ENCODE measurements at places on chromosomes 4 and X.
A peak's percentile ranks its signal among the peaks of the same experiment; 100 is the strongest.

DNA sequence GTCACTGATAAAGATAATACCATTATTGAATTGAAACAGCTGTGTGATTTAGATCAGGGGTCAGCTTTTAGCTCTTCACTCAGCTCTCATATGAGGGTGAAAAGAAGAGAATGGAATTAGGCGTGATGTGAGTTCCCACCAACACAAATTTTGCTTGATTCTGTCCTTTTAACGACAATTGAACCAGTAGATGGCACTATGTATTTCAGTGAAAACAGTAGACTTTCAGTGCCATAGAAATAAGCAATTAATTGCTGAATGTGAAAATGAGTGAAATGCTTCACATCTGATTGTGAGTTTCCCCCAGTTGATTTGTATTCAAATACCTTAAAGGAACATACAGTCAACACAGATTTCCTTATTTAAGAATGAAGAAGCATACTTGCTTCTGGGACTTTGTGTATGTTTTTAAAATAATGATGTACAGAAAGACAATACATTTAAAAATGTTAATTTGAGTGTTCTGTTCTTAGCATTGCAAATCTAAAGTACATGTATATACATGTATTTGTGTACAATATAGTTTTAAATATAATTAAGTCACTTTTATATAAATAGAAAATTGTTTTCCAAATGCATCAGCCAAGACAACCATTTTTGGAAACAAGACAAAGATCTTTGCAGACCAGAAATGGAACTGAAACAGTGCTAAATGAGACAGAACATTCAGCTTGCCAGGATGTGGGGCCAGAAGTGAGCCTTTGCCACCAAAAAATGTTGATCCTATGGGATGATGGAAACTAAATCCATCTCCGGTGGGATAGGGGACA lies 178.8 kb downstream of the SNCA start:
- peak; percentile 16 for DNase-seq

- no peak for DNase-seq
Observed at GRCh38 chrX:64152857-64153256, 52.7 kb downstream of the AMER1 start.

DNA sequence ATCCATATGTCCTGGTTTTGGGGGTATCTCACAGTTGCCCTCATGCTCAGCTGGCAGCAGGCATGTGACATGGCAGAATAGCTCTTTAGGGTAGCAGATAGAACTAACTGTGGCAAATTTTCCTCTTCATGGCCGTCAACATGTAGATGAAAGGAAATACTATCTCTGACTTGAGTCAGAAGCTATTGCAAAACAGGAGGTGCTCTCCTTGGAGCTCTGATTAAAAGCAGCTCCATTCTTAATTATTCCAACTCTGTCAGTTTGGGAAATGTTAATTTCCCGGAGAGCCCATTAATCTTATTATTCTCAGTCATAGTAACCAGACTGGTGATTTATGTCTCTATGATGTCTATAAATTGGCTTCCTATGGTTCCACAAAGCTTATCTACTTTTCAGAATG lies 18.2 kb downstream of the IL13RA1 start:
- DNase-seq, result no peak

DNA sequence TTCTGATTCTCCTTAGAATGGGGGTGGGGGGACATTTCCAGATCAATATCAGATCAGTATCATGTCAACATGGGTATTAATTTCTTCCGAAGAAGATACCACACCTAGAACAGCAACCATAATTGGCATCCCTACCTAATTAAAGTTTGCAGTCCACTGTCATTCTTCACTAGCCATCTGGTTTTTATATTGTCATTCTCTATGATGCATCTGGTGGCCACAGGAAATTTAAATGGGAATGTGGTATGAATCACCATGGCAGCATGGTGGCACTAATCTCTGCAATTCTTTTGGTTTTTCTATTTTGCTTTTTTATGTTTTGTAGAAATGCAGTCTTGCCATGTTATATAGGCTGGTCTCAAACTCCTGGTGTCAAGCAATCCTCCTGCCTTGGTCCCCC lies 16.6 kb upstream of the UBE2D3 start:
- DNase-seq, result no peak

GRCh38 chrX:66672106-66672505 lies 33.2 kb upstream of the EDA2R start:
- no peak for DNase-seq

DNA sequence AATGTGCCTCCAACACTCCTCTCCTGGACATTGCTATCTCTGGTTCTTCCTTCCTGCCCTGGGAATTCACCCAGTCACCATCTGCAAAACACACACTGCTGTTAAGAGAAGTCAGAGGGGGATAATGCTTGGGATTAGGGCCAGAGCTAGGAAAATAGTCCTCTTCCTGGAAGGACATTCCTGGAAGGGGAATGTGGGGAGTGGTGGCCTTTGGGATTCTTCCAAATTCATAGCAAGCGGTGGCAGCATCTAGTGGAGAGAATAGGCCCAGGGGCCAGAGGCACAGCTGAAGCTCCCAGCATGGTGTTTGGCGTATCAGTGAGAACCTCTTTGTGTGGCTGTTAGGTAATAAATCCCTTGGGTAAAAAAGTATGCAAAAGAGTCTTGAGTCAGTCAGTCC lies 34.3 kb downstream of the SHROOM4 start:
- no peak for DNase-seq

GRCh38 chrX:8755813-8756212 lies 23.9 kb upstream of the ANOS1 start:
- DNase-seq, result no peak

GRCh38 chrX:130295519-130296296 lies 27.0 kb upstream of the ZNF280C start:
- DNase-seq, result no peak

- no peak for DNase-seq
Observed at GRCh38 chrX:47992095-47992380, 11.8 kb downstream of the ZNF182 start.

DNA sequence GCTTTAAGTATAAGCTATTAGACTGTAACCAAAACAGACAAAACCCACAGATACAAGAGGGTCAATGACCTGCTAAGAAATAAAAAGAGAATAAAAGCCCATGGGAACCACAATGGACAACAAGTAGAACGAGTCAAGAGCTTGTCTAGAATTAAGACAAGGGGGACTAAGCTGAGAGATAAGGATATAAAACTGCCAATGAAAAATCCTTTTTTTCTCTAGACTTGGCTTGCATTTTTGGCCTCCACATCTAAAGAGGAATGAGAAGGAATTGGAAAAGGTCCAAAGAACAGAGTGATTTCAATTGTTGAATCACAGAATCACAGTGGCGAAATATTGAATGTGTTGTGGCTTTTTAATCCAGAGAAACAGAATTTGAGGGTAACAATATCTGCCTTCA lies 135.7 kb downstream of the QDPR start:
- DNase-seq, result no peak

GRCh38 chr4:95508421-95508820 lies 40.4 kb downstream of the UNC5C start:
- DNase-seq, result no peak

GRCh38 chrX:151988706-151989299 lies 14.3 kb upstream of the GABRE start:
- peak; percentile 8 for DNase-seq

DNA sequence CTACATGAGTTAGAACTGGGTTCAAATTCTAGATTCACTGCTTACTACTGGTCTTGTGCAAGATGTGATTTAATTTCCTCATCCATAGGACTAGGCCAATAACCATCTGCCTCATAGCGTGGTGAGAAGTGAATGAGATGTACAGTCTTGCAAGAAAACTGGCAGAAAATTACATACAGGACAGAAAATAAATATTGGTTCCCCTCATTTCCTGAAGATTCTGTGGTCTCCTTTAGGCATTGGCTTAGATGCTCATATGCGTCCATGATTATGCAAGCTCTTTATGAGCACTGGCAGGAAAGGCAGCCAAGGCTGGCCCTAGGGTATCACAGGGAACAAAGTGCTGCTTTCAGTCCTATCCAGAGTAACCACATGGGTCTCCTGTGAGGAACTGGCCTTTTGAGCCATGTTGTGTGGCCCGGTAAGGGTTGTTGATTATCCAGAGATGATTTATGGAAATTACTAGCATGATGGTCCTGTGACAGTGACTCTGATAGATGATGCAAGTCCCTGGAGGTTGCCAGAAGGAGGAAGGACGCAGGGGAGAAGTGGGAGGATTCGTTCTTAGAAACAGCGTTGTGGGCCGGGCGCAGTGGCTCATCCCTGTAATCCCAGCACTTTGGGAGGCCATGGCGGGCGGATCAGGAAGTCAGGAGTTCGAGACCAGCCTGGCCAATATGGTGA lies 9.9 kb upstream of the MOB1B start:
- DNase-seq, result no peak

DNA sequence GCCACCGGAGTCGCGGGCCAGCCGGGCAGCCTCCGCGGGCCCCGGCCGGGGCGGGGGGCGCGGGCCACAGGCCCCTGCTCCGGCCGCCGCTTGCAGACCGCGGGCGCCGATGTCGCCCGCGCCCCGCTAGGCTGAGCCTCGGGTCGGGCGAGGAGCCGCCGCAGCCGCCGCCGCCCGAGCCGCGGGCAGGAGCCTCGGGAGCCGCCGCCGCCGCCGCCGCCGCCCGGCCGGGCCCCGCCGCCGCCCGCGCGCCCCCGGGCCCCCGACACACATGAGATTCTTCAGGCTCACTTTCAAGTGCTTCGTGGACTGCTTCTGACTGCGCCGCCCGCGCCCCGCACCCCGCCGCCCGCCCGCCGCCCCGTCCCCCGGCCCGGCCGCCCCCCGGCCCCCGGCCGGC lies 345 bp downstream of the SLC6A8 start:
- DNase-seq, result peak; percentile 65

GRCh38 chr4:81663368-81663767 lies 191.7 kb upstream of the RASGEF1B start:
- DNase-seq, result no peak

DNA sequence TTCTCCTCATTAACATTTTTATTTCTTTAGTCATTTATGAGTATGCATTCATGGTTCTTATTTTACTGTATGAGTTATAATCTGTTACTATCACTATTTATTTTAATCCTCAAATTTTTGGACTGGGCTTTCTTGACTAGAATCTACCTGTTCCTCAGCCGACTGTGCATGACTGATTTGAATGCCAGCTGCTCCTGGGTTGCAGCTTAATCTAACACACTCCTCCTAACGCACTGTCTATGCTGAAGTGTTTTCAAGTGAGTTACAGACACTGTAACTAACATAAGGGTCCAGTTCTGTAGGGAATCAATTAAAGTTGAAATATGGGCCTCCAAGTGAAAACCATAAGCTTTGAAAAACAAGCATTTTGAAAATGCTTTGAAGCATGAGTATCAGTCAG lies 137.4 kb upstream of the ARSJ start:
- no peak for DNase-seq

DNA sequence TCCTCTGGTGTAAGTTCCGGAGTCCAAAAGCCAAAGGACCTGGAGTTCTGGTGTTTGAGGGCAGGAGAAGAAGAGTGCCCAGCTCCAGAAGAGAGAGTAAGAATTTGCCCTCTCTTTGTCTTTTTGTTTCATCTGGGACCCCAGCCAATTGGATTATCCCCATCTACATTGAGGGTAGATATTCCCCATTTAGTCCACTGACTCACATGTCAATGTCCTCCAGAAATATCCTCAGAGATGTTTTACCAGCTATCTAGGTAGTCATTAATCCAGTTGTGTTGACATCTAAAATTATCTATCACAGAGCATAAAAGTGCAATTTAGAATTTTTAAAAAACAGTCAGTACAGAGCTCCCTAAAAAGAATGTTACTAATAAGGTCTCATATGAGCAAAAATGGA lies 132.9 kb upstream of the TMEM47 start:
- no peak for DNase-seq

DNA sequence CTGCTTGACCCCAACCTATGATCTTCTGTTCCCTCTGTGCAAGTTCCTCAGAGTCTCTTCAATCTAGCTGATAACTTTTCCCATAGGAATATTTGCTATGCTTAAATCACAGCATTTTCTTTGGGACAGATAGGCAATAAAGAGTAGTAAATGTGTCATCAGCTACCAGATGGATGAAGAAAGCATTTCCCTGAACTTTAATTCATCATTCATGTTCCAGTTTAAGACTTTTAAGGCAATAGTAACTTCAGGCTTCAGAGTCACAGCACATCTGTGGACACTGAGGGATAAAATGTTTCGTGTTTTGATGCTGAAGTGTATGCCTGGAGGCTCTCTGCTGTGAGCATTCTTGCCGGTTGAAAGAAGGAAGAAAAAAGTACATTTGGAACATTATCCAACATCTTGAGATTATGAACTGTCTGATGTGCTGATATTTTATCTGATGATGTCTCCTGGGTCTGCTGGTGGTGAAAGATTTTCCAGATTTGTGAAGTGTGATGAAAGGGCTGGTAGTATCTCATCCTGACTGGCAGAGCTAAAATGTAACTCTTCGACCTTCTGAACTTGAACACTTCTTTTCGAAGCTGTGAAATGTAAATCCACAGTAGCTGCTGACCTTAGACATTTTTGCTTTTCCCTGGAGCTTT lies 133.7 kb downstream of the DCLK2 start:
- no peak for DNase-seq

DNA sequence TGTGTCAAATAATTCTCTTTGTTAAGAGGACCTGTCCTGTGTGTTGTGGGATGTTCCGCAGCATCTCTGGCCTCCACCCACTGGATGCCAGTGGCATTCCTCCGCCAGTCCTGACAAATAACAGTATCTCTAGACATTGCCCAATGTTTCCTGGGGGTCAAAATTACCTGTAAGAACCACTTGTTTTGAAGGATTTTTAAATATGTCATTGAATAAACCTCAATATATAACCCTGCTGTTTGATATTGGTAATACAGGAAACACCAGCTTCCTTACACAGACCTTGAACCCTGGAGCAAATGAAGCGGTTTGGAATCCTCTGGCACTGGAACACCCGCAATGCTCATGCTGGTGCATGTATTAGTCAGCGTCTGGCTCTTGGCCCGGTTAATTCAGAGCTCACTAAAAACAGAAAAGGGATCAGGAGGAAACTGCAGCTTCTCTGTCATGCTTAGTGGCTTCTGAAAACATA lies 101.3 kb downstream of the TBL1X start:
- DNase-seq, result peak; percentile 1

DNA sequence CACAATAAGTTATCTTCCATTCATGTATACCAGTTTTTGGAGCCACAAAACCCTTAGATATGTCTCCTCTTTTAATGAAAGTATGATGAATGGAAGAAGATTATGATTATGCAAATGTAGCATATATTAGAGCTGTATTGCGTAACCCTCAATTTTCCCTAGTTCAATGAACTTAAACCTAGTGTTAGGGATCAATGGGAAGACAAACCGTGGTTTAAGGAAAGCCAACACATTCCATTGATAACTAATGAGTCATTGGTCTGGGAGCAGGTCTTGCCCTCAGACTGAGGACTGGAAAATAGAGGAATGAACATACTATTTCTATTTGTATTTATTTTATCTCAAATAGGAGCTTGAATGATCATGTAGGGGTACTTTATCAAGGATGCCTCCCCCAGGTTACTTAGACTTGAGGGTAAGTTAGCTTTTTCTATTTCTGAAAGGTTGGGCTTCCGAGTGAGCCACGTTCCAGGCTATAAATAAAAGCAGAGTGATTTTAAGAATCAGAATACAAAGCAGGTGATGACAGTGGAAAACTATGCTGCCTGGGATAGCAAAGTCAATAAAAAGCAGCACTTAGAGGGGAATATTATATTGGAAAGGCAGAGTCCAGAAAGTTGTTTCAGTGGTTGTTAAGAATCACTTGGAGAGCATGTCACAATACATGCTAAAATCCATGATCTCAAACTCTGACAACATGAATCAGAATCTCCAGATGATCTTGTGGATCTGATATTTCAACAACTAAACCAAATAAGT lies 356.0 kb downstream of the ADAM29 start:
- no peak for DNase-seq

Measured in erythroblast (primary cell).